ENCODE measurements at places on chromosomes 12 and 14.

DNA sequence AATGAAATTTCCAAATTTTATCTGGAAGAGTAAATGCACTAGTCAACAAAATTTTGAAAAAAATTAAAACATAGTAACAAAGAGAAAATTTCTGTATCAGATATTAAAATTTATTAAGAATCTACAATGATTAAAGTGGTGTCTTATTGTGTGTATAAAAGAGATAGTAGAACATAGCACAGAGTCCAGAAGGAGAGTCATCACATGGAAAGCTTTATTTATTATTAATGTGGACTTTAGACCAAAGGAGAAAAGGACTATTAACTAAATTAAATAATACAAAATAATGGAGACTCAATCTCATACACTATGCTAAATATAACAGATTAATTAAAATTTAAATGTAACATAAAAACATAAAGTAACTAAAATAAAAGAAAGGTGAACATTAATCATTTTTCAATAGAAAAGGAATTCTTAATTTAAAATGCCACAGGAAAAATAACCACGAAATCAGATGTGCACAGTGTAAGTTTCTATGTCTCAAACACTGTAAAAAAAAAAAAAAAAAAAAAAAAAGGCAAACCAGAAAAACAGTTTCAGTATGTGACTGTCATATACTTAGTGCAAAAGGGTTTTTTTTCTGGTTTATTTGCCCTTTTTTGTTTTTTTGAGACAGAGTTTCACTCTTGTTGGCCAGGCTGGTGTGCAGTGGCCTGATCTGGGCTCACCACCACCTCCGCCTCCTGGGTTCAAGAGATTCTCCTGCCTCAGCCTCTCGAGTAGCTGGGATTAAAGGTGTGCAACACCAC lies 95.4 kb downstream of the MYF5 start:
- no peak for DNase-seq

GRCh38 chr12:89326239-89327040 lies 25.9 kb downstream of the DUSP6 start:
- DNase-seq = no peak

- no peak for DNase-seq
Measured at GRCh38 chr12:50246873-50247612, 36.3 kb downstream of the LIMA1 start.

DNA sequence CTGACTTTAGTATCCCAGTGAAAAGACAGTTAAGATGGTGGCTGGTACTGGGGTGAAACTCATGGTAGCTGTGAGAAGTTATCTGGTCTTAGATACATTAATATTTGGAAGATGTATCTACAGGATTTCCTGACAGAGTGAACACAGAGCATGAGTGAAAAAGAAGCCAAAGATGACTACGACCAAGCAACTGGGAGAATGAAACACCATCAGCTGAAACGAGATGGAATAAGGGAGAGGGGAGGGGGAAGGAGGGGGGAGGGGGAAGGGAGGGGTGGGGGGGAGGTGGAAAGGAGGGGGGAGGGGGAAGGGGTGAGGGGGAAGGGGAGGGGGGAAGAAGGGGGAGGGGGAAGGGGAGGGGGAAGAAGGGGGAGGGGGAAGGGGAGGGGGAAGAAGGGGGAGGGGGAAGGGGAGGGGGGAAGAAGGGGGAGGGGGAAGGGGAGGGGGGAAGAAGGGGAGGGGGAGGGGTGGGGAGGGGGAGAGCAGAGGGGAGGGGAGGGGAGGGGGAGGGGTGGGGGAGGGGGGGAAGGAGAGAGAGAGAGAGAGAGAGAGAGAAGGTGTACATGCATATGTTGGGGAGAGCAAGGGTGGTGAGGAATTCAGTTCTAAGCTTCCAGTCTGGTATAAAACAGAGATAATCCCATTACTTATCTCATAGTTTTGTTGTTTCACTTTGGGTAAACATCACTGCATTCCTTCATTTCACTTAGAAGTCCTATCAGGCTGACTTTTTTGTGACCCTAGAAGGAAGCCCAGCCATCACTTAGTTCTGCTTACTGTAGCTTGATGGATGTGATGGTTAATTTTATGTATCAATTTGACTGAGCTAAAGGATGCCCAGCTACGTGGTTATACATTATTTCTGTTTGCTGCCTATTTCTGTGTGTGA lies 73.9 kb downstream of the SPPL3 start:
- no peak for DNase-seq

- peak; percentile 35 for DNase-seq
Measured at GRCh38 chr14:94598816-94599655, 13.2 kb upstream of the SERPINA3 start.

- DNase-seq = no peak
Measured at GRCh38 chr12:28104316-28104715, 85.9 kb upstream of the CCDC91 start.

DNA sequence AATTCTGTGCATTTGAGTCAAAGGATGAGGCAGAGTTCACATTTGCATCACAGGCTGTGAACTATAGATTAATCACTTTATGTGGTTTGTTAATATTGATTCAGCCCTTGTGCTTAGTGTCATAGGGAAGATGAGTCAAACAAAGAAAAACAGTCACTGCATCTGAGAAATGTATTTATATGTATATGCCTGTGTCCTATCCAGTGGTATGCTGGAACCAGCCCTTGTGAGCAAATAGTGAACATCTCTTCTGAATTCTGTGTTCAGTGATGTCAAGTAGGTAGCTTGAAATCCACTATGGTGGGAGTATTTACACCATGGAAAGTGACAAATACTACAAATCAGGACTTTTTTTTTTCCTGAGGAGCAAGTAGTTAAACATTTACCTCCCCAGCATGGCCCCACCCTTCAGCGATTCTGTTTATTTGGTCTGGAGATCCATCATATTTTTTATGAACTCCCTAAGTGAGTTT lies 128.5 kb downstream of the HMGA2 start:
- DNase-seq = no peak

- DNase-seq = no peak
Measured at GRCh38 chr14:96368534-96368933, 5.2 kb downstream of the GSKIP start.

GRCh38 chr12:94277426-94278000 lies 129.1 kb downstream of the PLXNC1 start:
- no peak for DNase-seq

DNA sequence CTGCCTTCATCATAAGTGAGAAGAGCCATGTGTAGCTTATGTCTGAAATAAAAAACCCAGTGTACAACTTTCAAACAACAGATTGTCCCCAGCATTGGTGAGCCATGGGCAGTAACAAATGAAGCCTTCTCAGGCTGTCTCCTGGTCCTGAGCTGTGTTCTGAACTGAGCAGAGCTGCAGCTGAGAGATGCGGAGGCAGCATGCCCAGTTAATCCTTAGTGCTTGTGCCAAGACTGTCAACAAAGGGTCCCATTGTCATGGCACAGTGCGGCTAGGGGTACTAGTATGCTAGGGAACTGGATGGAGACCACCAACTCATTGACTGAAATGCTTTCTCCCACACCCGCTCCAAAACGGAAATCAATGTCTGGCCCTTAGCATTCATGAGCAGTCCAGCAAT lies 154.3 kb downstream of the RMST start:
- DNase-seq = no peak

DNA sequence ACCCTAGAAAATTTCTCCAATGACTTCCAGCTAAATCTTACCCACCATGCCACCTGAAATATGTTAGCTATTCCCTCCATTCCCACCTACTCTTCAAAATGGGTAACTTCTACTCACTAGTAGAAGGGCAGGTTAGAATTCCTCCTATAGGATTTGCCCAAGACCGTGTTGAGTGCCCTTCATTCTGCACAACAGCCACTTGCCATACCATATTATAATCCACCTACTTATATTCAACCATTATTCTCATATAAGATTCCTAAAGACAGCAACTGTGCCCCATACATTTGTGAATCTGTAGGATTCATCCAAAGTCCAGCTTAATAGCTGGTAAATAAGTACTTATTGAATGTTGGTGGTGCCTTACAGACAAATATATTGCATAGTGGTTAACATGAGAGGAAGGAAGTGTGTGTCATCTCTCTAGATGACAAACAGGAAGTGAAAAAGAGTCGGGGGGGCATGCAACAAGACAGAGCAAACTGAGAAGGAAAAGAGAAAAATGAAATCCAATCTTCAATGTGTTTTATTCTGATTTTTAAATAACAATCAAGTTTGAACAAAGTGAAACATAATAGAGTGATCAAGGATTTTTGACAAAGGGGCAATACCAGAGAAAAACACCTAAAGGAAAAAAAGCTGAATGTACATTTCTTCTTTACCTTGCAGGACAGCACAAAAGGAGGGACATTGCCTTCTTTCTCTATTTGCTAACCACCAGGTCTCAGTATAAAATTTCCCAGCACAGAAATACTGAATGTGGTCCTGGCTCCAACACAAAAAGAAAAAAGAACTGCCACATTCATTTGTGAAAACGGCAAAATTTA lies 389.3 kb upstream of the USP15 start:
- DNase-seq = no peak

GRCh38 chr12:53380794-53381730 lies 1.1 kb downstream of the SP1 start:
- DNase-seq = peak; percentile 14

- DNase-seq = no peak
Measured at GRCh38 chr12:12975322-12976077, 23.5 kb upstream of the GPRC5D start.

DNA sequence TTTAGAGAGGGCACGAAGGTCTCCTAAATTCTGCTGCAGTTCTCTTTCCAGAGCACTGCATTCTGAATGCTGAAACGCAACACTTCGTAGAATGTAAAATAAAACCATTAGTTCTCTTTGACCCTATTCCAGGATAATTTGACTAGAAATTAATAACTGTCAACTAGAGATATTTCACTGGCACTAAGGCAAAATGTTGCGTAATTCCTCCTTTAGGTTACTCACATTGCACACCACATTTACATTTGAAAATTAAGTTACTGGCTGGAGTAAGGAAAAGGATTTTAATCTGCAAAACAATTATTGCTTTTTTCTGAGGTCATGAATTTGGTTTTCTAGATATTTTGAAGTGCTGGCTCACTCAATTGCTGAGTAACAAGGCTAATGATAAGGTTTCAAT lies 58.0 kb upstream of the TRHDE start:
- DNase-seq = no peak

- no peak for DNase-seq
Measured at GRCh38 chr12:89263900-89264299, 88.4 kb downstream of the DUSP6 start.

- DNase-seq = no peak
Measured at GRCh38 chr12:93783832-93784231, 106.7 kb downstream of the CRADD start.

DNA sequence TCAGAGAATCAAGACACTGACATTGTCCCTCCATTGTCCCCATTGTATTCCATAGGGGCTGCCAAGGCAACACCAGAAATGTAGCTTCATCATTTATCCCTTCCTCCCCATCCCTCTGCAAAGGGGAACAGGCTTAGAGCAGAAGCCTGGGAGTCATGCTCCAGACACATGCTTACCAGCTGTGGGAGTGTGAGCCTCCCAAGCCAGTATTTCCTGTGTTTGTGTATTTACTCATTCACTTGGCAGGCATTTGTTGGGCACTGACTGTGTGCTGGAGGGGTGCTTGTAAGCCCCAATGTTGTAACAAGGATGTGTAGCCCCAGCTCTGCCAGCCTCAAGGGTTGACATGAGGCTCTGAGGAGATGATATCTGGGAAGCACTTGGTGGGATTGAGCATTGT lies 46.0 kb upstream of the TCL1A start:
- no peak for DNase-seq

- no peak for DNase-seq
Measured at GRCh38 chr14:21498540-21499526, 12.3 kb downstream of the METTL3 start.

DNA sequence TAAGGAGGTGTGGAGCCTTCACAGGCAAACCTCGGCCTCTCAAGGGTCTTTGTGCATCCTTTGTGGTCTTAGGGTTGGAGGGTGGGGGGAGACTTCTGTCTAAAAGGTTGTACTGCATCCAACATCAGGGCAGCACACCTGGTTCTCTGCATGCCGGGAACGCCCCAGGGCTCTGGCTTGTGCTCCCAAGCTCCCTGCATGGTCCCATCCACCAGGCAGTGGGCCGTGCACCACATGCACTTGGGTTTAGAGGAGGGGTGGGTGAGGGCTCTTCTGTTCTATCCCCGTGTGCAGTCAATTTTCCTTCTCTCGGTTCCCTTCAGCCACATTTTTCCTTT lies 86.1 kb downstream of the CPSF2 start:
- DNase-seq = no peak

- no peak for DNase-seq
Measured at GRCh38 chr12:93387780-93388179, 10.1 kb downstream of the NUDT4 start.

DNA sequence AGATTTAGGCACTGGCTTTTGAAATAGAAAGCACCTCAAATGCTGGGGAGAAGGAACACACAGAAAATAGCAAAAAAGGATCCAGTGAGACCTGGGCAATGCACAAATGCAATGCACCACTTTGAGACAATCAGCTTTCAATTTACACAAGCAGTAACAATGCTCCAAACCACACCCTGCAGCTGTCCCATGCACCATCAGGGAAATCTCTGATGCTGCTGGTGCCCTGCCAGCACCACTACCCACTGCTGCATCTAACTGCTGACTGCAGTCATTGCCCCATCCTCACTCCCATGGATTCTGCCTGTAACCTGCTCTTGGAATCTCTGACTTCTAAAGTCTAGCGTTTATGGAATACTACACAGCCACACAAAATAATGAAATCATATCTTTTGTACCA lies 21.0 kb upstream of the HMGA2 start:
- no peak for DNase-seq

GRCh38 chr12:47449797-47450196 lies 256.0 kb downstream of the RPAP3 start:
- DNase-seq = no peak

DNA sequence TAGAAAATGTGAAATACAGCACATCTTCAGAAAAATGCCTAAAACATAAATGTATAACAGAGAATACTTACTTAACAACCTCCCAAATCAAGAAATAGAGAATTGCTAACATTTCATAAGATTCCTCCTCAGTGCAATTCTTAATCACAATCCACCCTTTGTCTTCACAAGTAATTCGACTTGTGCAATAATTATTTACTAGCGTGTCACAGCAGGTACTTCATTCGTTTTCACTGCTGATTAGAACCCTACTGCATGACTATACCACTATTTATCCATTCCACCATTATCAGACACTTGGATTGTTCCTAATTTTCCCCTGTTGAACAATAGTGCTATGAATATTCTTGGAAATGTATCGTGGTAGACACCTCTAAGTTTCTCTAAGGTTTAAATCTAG lies 64.9 kb upstream of the BBS10 start:
- no peak for DNase-seq

DNA sequence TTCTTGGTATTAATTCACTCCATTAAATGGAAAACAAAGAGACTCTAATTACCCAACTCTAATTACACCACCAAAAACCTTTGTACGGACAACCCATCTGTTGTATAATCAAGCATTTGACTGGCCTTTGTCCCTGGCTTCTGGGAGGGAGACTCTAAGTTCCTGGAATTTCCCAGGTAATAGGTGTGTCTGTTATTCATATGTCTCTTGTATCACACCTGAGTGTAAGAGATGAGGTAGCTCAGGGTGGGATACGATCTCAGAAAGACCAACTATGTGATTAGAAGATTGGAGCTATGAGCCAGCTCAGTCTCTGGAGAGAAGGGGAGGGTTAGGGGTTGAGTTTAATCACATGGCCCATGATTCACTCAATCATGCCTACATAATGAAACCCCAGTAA lies 94.7 kb upstream of the PLXNC1 start:
- DNase-seq = no peak

- DNase-seq = no peak
Measured at GRCh38 chr14:46581036-46581671, 70.4 kb downstream of the RPL10L start.
